Cardiac muscle cell (in vitro differentiated cells and primary cell): ENCODE measurements at places on chromosomes 7 and 10.

- peak; percentile 25 for DNase-seq
Measured at GRCh38 chr10:121338206-121338980, 259.9 kb downstream of the FGFR2 start.

DNA sequence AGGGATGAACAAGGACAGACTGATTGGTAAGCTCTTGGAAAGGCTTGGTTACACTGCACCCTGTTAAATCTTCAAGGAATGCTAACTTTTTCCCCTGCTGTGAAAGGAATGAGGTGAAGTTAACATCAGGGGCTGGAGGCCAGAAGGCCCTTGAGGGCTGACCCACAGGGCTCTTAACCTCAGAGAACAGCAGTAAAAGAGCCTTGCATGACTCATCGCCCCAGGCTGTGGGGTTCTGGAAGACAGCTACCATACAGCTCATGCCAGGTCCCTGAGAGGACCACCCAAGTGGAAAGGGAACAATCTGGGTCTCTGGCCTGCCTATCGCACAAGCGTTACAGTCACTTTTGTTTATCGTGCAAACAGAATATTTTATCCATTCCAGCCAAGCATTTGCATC is 54.4 kb downstream of the CYP2C9 start:
- no peak for DNase-seq

DNA sequence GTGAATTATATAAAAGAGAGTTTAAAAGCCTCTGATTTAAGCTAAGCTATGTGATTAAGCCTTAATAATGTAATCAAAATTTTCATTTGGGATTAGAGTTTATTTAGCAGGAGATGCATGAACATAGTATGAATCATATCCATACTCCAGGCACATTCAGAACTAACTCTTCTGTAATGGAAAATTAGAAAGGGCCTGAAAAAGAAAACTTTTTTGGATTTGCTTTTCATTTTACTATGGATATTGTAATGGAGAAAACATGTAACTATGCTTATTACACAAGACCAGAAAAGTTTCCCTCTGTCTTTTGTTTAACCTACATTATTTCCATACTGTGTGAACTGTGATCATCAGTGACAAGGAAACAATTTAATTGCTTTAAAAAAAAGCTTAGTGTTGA is 22.0 kb downstream of the TES start:
- no peak for DNase-seq

- DNase-seq = peak; percentile 71
Measured at GRCh38 chr10:17836942-17837341, 27.8 kb downstream of the MRC1 start.

DNA sequence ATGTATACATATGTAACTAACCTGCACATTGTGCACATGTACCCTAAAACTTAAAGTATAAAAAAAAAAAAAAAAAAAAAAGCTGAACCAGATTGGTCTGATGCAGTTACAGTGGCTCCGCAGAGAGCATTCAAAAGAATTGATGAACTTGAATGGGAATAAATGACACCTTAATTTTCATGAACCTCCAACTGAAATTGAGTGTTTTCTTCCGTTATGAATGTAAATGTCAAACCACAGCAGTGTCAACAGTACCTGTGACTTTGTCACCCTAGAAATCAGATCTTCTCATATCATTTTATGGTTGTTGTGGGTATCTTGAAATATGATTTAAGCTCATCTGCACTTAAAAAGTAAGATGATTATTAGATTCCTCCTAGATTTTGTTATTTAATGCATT is 32.7 kb upstream of the SRGN start:
- DNase-seq = no peak

DNA sequence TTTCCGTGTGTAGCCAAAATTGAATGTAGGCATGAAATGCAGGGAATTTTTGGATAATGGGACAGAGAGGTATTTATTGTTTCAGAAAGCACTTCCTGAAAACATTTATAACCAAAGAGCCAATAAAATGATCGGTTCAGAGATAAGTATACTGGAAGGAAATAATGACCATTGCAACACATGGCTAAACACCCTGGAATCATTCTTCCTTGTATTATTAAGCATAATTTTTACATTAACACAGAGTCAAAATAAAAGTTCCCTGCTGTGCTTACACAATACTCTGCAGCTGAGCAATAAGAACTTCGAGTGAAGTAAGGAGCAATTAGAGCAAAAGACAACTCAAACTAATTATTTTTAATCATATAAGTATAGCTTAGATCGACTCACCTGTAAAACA is 648.3 kb downstream of the TNS3 start:
- peak; percentile 73 for DNase-seq

GRCh38 chr10:59557642-59558041 is 152.0 kb downstream of the SLC16A9 start:
- DNase-seq = peak; percentile 17
